ENCODE measurements at places on chromosomes 1 and 21.

GRCh38 chr1:109641861-109642260 is 14.0 kb upstream of the GSTM4 start:
- DNase-seq = no peak

DNA sequence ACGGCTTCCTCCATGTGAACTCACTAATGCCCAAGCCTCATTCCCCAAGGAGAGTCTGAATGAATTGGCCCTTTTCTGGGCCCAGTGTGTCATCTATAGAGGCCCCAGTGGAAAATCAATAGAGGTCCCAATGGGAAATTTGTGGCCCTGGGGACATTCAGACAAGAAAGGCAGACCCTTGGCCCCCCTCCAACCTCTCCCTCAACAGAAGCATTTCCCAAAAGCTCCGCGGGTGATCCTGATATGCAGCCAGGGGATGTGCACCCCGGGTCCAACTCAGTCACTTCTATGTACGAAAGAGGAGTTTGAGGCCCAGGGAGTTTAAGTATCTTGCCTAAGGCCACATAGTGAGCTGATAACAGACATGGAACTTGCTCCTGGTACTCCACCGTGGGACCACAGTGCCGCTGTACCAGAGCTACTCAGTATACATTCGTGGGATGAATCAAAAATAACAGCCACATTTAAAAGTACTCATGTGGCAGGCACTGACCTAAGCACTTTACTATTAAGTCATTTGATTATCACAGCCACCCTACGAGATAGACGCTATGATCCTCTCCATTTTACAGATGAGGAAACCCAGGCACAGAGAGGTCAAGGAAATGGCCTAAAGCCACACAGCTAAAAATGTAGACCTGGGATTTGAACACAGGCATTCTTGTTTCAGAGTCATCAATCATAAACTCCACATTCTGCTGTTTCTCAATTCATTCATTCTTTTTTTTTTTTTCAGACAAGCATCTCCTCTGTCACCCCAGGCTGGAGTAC is 8.5 kb downstream of the EPHA2 start:
- DNase-seq = no peak

- no peak for DNase-seq
Observed at GRCh38 chr1:110043016-110043415, 8.6 kb downstream of the STRIP1 start.

GRCh38 chr1:234884006-234884405 is 244.6 kb downstream of the TOMM20 start:
- no peak for DNase-seq

GRCh38 chr1:51444534-51445192 is 74.4 kb downstream of the EPS15 start:
- no peak for DNase-seq

DNA sequence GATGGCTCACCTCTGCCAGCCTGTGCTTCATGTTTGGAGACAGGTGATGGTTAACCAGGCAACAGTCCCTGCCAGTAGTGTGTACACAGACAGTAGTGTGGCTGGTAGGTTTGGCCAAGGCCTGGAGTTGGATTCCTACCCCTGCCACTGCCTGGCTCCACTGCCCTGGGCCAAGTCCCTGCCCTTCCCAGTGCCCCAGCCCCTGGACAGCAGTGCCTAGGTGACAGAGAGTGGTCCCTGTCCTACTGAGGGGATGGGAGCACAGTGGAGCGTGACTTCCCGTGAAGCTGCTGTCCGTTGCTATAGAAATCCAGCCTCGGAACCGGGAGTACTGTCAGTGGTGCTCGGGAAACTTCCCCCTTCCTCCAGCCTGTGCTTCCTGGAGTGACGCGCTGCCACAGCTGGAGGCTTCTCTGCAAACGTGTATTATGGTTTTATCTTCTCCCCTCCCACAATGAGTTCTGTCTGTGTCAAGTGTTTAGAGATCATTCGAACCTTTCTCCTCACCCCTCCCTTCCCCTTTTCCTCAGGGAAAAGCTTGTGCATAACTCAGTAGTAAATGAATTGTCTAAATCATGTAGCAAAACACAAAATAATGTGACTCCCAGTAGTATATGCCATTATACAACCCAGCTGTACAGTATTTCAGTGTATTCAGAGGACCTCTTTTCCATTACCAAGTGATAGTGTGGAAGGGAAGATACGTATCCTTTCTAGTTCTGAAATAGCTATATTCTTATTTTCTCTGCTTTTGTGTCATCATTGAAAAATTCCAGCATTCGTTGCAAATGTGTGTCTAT is 73.4 kb downstream of the GALNT2 start:
- DNase-seq = no peak

DNA sequence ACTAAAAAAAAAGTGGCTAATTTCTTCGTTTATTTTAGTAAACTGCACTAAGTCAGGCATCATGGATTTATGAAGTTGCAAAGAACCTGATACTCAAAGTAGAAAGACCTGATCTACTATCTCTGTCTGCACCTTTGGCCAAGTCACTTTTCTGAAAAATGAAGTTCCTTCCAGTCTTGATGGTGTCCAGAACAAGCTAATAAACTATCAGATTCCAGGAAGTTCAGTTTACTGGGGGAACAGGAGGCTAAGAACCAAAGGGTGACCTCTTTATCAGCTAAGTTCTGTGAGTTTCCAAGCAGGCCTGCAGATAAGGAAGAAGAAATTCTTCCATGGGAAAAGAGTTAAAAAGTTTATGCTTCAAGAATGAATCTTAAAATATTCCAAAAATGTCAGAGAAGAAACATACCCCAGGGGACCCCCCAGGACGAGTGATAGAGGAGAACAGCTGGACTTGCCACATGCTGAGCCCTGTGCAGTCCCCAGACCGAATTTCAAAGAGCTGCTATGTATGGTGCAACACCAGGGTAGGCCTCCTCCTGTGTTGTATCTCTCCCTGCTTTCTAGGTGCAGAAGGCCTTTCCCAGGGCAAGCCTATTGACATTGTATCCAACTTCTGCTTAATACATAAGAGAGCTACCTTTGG is 72.8 kb upstream of the FGGY start:
- no peak for DNase-seq

- DNase-seq = peak; percentile 89
Observed at GRCh38 chr1:209095627-209096595, 487.6 kb upstream of the CAMK1G start.

DNA sequence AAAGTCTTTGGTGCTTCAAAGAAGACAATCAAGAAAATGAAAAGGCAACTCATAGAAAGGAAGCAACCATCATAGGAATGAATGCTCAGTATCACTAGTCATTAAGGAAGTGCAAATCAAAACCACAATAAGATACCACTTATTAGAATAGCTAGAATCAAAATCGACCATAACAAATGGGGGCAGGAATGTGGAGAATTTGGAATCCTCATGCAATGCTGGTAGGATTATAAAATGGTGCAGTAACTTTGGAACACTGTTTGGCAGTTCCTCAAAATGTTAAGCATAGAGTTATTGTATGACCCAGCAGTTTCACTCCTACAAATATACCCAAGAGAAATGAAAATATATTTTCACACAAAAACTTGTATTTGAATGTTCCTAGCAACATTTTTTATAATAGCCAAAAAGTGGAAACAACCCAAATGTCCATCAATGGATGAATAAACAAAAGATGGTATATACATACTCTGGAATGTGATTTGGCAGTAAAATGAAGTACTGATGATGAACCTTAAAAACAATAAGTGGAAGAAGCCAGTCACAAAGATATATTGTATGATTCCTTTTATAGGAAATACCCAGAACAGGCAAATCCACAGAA is 105.6 kb downstream of the MIS18A start:
- DNase-seq = no peak

GRCh38 chr21:42578761-42579415 is 65.2 kb downstream of the SLC37A1 start:
- DNase-seq = no peak

GRCh38 chr1:224258351-224258750 is 71.6 kb downstream of the NVL start:
- no peak for DNase-seq

- no peak for DNase-seq
Observed at GRCh38 chr1:157517016-157517415, 35.3 kb downstream of the FCRL5 start.

GRCh38 chr1:29687601-29688244 is 451.4 kb downstream of the PTPRU start:
- no peak for DNase-seq

DNA sequence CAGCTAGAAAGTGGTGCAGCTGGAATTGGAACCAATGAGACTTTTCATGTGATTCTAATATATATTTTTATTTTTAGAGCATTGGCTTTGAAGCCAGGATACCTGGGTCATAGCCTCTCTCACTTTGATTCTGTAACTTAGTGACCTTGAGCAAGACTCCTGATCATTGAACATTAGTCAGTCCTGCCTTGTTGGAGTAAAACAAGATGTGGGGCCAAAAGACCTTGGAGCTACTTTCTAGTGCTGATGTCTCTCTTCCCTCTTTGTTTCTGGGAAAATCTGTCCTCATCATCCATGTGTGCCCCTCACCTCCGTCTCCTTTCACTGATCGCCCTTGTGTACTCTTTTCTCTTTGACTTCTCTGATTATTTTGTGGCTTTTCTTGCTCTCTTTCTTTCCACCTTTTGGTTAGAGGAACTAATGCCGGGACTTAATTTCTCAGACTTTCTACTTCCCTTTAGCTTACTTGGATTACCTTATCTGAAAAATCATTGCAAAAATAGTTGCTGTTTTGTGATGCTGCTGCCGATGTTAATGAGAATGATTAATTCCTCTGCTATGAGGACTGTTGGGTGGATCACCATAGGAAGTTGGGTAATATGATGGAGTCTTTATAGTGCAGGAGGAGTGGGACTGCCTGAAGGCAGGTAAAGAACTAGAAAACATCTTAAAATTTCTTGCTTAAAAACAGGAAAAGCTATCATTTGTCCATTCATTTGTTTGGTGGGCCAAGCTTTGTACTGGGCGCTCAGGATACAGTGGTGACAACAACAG is 72.0 kb downstream of the NOS1AP start:
- DNase-seq = peak; percentile 45

- peak; percentile 87 for DNase-seq
Observed at GRCh38 chr1:11693024-11693590, 1.6 kb downstream of the DRAXIN start.

GRCh38 chr21:26123012-26123411 is 47.6 kb downstream of the APP start:
- DNase-seq = no peak

DNA sequence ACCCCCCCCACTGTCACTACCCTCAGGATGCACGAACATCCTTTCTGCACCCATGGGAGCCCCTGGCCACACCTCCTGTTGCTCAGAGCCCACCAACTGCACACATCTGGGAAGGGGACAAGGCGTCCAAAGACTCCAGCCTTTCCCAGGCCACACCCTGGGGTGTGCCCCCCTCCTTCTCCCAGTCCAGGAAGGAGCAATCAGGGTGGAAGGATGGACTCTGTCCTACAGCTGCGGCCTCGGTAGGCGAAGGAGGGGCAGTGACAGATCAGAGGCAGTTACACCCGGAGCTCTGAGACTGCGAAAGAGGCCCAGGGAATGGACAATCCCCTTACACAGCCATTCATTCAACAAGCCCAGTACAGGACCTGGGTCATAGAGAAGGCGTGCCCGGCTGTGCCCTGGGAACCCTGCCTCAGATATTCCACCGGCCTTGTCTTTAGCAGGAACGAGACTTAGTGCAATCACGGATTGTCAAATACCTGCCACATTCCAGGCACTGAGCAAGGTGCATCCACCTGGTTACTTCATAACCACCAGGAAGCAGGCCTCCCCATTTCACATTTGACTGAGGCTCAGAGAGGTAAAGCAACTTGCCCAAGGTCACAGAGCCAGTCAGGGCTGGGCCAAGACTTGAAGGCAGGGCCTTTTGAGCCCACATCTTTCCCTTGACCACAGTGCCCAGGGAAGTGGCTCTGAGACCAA is 9.4 kb downstream of the HSPG2 start:
- no peak for DNase-seq

DNA sequence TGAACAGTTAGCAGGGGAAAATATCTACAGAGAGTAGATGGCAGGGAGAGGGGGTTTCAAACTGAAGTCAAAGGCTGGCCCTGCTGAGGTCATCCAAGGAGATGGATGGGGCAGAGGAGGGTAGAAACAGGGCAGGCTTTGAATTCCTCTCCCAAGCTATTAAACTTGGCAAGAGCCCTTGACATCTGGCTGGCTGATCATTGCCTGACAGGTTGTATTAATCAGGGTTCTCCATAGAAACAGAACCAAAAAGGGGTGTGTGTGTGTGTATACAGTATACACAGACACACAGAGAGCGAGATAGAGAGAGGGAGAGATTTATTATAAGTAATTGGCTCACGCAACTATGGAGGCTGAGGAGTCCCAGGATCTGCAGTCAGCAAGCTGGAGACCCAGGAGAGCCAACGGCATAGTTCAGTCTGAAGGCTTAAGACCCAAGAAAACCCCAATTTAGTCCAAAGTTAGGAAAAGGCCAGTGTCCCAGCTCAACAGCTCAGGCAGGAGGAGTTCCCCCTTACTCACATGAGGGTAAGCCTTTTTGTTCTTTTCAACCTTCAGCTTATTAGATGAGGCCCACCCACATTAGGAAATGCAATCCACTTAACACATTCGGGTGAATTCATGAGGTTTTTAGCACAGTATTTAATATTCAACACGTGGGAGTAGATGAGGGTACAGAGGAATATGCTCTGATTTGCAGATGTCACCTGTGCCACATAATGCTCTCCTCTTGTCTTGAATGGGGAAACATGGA is 46.7 kb upstream of the HAO2 start:
- no peak for DNase-seq

- DNase-seq = no peak
Observed at GRCh38 chr1:22900451-22900850, 72.2 kb downstream of the LACTBL1 start.

DNA sequence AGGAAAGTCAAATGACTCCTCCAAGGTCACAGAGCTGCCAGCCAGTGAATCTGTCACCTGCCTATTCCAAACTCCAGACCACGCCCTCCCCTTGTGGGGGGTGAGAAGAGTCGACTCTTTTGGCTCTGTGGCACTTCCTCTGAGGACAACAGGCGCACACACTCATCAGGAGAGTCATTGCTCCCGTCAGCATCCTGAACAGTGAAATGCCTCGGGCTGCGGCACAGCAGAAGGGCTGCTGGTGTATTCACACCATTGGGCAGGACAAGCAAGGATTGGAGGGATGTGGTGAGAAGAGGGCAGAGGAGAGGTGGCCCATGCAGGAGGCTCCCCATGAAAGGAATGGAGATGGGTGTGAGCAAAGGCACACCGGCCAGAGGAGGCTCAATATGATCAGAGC is 239.0 kb downstream of the TOMM20 start:
- DNase-seq = no peak

- DNase-seq = no peak
Observed at GRCh38 chr1:85936470-85936869, 220.1 kb downstream of the COL24A1 start.

- no peak for DNase-seq
Observed at GRCh38 chr1:161473348-161473747, 31.9 kb upstream of the FCGR2A start.

DNA sequence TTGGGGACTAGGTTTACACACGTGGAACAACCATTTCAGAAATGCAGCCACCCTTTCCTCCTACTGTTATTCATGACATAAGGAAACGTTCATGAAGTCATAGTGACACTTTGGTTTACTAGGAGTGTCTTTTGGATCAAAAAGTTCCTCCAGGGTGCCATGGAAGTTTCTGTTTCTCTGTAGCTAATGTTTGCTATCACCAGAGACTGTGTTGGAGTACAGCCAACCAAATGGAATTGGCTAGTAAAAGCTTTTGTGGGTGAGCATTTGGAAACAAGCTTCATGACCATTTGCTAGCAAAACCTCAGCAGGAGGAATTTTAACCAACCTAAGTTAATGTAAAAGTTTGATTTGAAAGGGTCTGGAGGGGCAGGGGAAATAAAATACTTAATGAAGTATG is 43.9 kb upstream of the ADGRL2 start:
- DNase-seq = no peak

GRCh38 chr1:101325144-101325543 is 88.3 kb downstream of the S1PR1 start:
- DNase-seq = no peak

- DNase-seq = no peak
Observed at GRCh38 chr1:36306210-36306901, at the start of gene SH3D21. Gene SH3D21 (plus strand): TSS chr1:36306368. CDS start chr1:36306421, 53 bp downstream.

All from HS-5 (cell line).